ENCODE measurements at places on chromosomes 16 and 17. TPM values are rescaled to one million over a fixed set of nuclear protein-coding genes. Genes with fewer than 3 reads are reported as not detected.

CIAO3 gene
- 33.1 TPM for total RNA-seq

RDM1 gene
- 9.1 TPM for total RNA-seq

ABCA9 gene
- not detected for total RNA-seq

CHAD gene
- not detected for total RNA-seq

LRRC37A2 gene
- total RNA-seq = 28.3 TPM

G6PC1 gene
- total RNA-seq = not detected

CCL3 gene
- total RNA-seq = 8.8 TPM

TBX2 gene
- not detected for total RNA-seq

CD300A gene
- total RNA-seq = 44.2 TPM

CYTH1 gene
- 305 TPM for total RNA-seq

TMIGD1 gene
- total RNA-seq = not detected

TBC1D3I gene
- total RNA-seq = 0.18 TPM

SMCR8 gene
- total RNA-seq = 24.2 TPM

SLC13A2 gene
- total RNA-seq = not detected

ANKRD40CL gene
- not detected for total RNA-seq

TMEM235 gene
- not detected for total RNA-seq

PRKCB gene
- 78.3 TPM for total RNA-seq

FAHD1 gene
- total RNA-seq = 11.5 TPM

CD300LB gene
- total RNA-seq = not detected

ACSF2 gene
- 23.1 TPM for total RNA-seq

DNAI2 gene
- 1.4 TPM for total RNA-seq

CLEC19A gene
- not detected for total RNA-seq

GCGR gene
- total RNA-seq = not detected

All from activated naive CD4-positive, alpha-beta T cell treated with anti-CD3 and anti-CD28 coated beads, Interleukin-2, amount 10 ng/mL, durations not matched to agents 5 hours and 36 hours (primary cell).